Trophoblast cell (in vitro differentiated cells and primary cell): ENCODE measurements at places on chromosomes 1 and 21.
A peak's percentile ranks its signal among the peaks of the same experiment; 100 is the strongest.

DNA sequence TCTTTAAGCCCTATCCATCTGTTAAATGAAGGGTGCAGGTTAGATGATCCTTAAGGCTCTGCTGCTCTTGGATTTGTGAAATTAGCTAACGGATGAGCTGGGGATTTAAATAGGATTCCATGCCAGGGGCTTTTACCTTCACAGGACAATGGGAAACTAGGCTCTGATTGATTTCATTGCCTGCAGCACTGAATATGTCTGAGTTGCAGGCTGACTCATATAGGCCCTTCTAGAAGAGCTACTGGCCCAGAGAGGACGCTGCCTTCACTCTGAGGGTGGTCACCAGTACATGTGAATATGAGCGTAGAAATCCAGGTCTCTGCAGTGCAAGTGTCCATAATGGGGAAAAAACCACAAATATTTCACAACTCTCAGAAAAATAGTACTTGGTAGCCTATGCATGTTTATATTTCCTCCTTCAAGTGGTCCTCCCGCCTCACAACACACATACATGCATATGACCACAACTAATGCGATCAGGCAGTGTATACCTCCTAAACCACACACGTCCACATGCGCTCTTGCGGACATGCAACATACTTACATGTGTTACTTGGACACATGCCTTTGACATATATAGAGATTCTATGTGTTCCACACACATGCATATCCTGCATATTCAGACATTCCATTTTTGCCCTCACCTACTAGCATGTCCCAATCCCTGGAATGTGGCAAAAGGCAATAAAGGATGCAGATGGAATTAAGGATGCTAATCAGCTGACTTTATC, 233.8 kb upstream of the JUN start:
- DNase-seq = no peak

- no peak for DNase-seq
Measured at GRCh38 chr1:84174051-84174556, 30.0 kb downstream of the PRKACB start.

GRCh38 chr1:213680677-213681325, 307.0 kb upstream of the PROX1 start:
- DNase-seq = no peak

DNA sequence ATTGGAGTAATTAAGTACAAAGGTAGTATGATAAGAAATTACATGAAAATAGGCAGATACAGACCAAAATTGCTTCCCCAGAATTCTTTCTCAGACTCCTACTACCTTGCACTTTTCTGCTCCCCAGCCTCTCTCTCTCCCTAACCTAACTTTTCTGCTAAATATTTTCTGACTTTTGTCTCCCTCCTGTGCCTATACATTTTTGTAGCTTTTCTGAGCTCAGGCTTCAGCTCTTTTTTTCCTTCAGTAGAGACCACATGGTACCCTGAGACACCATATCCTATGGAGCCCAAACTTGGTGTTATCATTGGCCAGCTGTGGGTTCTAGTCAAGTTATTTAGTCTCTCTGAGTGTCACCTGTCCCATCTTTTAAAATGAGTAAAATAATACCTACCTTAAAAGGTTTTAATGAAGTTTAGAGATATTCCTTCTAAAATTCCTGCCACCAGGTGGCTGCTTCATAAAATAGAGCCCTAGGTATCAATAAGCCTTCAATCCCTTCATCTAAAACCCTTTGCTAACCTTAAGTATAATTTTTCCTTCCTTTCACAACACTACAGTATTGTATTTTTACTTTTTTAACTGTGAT, 237.6 kb upstream of the DUSP10 start:
- DNase-seq = peak; percentile 66

- DNase-seq = peak; percentile 44
Measured at GRCh38 chr1:44377925-44378784, 23.1 kb upstream of the ERI3 start.

GRCh38 chr1:168972887-168973286, 133.6 kb upstream of the ATP1B1 start:
- peak; percentile 19 for DNase-seq

DNA sequence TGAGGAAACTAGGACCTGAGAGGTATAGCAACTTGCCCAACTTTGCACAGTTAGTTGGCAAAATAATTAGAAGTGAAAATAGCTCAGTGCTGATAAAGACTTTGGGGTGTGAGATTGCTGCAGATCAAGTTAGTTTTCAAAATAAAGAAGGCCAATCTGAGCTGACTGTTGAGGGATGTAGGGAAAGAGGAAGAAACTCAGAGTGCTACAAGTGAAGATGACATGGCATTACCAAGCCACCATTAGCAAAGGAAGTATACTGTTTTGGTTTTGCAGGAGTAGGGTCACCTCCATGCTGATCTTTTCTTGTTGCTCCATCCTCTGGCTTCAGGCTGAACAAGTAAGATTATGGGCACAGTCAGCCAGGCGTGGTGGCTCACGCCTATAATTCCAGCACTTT, 78.7 kb upstream of the ADAM30 start:
- no peak for DNase-seq

DNA sequence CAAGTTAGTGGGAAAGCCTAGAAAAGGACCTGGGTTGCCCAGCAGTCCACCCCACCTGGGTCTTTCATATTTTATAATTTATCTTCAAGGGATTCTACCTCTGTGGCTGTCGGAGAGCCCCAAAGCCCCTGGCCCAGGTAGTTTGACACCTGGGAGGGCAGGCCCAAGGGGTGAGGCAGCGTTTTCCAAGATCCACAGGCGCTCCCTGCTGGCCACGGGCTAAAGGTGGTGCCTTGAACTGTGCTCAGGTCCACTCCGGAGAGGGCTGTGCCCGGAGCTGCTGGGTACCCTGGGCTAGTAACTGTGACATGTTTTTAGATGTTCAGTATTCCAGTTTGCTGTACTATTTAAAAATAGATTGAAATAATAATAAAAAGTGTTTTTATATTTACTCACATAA, 37.2 kb upstream of the CRNN start:
- DNase-seq = peak; percentile 20

DNA sequence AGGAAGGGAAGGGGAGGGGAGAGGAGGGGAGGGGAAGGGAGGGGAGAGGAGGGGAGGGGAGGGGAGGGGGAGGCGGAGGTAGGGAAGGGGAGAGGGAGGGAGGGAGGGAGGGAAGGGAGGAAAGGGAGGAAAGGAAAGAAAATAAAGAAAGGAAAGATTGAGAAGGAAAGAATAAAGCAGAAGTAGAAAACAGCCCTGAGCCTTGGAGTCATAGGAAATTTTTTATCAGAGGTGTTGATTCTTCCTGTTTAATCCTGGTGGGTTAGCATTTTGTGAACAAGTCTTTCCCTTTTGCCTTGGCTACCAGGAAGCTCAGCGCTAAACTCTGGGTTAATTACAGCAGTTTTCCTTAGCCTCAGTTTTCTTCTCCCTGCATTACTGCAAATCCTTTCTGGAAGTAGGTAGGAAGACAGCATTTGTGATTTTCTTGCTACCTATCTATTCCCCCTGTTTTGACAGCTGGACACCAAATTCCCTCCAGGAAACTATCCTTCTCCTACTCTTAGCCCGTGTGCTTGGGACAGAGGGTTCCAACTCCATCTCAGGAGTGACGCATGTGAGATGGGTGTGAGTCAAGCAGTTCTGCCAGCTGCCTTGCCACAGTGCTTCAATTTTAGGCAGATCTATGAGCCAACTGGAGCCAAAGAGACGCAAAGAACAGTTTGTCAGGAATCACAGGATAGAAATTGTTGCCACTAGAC, 26.9 kb downstream of the TOMM20 start:
- no peak for DNase-seq

DNA sequence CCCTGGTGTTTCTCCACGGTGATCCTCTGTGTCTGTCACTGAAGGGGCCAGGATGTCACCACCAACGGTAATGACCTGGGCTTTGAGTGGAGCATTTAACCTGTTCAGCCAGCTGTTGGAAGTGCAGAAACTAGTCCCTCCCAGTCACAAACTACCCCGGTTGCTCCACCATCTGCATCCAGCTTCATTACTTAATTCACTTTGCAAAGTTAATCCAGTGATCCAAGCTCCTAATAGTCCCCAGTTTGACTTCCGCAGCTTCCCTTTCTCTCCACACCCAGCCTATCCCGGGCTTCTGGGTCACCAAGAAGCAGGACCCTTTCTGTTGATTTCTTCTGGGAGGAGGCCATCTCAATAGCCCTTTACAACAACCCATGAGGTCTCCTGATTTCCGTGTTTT, 63.5 kb downstream of the MDM4 start:
- DNase-seq = no peak

DNA sequence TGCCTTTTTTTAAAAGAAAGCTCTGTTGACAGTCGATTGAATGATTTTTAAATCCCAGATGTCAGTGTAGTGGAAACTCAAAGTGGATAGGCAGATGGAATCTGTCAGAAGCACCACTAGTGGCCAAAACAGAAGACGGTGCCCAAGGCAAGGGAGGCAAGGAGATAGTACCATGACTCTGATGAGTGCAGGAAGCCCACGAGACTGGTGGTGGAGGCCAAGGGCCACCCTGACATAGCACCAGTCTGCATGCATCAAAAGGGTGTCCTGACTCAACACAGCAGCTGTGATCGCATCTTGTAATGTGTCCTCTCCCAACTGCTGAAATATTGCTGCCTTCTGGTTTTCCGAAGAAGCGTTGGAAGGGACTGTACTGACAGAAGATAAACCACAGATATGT, 124.1 kb upstream of the PAPPA2 start:
- no peak for DNase-seq

DNA sequence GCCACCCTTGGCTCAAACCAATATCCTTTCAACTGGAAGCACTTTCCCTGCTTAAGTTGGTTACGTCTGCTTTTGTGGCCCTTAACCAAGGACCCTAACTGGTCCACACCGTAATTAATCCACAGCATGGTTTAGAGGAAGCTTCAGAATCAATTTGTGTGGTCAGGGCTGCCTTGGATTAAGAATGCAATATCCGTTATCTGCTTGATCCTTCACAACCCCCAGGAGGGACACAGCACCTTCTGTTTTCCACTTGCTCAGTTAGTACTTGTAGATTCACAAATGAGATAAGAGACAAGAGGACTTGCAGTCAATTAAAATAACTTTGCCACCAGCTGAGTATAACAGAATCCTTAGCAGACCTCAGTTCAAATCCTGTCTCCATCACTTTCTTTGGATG, 56.9 kb upstream of the LRP8 start:
- DNase-seq = no peak

DNA sequence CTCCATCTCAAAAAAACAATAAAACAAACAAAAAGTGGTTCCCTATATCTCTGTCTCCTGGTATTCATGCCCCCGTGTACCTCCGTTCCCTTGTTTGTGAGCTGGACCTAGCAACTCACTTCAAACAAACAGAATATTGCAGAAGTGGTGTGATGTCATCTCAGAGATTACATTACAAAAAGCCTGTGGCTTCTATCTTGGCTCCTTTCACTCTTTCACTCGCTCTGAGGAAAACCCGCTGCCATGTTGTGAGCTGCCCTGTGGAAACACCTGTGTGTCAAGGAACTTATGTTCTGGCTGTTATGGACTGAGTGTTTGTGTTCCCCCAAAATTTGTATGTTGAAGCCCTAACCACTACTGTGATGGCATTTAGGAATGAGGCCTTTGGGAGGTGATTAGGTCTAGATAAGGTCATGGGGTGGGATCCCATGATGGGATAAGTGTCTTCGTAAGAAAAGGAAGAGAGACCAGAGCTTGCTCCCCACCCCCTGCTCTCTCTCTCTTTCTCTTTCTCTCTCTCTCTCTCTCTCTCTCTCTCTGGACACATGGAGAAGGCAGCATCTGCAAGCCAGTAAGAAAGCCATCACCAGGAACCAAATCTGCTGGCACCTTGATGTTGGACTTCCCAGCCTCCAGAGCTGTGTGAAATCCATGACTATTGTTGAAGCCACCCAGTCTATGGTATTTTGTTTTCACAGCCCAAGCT, 7.4 kb upstream of the HYI start:
- peak; percentile 82 for DNase-seq

GRCh38 chr21:23463365-23463764, 2143.9 kb downstream of the MRPL39 start:
- DNase-seq = no peak

GRCh38 chr1:168570652-168571051, 5.8 kb upstream of the XCL1 start:
- DNase-seq = no peak

DNA sequence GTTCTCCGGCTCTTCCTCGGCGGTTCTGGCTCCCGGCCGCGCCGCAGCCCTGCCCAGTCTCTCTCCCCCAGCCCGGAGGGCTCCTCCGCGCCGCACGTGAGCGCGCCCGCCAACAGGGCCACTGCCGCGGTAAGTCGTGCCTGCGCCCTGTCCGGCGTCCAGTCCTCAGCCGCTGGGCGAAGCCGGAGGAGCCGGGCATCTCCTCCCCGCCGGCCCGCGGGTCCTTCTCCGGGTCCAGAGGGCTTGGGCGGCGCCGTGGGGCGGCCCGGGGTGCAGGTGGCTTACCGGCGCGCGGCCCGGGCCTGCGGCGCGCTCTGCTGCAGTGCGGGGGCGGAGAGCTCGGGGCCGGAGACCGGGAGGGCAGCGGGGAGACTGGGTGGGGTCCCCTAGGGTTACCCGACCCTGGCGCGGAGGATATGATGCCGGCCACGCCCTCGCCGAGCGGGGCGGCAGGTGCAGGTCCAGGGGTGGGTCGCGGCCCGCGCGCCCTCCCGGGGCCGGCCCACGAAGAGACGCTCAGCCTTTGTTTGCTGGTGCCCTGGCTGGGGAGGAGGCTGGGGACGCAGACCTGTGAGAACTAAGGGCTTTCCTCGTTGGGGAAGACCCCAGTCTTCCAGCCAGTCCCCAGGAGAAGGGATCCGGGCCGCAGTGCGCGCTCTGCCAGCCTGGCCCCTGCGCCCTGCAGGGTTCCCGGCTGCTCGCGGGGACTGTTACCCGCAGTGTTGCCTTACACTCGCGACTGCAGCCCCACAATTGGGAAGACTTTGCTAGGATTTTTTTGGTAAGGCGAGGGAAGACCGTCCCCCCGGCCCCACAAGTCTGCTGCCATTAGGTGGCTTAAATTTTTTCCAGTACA, at the start of gene DOP1B:
DOP1B (plus strand) TSS at position 10 of the 856 bp plus-strand sequence. CDS start 7,910 bp downstream, outside the sequence.
- no peak for DNase-seq

DNA sequence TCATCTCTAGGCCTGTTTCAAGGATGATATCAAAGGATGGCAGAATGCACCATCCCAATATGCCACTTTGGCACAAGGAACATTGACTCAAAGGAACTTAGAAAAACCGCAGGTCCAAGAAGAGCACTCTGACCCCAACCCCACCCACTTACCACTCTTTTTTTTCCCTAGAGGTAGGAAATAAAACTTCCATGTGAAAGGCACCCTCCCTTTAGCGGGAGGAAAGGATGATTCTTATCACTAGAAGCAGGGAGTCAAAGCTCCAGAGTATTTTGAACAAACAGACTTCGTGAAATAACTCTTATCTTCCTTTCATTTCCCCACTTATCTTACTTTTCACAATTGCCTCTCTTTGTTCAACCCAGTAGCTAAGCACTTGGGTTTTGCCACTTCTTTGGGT, 22.2 kb downstream of the PSMG1 start:
- DNase-seq = no peak

GRCh38 chr1:4046836-4047461, 146.9 kb upstream of the C1orf174 start:
- no peak for DNase-seq

DNA sequence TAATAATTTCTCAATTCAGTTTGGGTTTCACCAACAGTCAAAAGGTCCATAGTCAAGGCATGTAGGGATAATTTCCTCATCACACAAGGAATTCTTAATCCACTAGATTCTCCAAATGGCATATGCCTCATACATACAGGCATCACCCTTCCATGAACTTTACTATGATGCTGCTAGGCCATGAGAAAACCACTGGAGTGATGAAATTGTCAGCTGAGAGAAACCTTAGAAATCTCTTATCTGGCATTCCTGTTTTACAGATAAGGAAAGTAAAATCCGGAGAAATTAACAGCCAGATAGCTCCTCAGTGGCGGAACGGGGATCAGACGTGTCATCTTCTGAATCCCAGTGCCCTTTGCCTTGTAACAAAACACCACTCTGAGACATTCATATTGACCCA, 274.4 kb downstream of the NTNG1 start:
- DNase-seq = peak; percentile 81
